GM12864 (cell line): ENCODE measurements at places on chromosomes 5 and 9.

DNA sequence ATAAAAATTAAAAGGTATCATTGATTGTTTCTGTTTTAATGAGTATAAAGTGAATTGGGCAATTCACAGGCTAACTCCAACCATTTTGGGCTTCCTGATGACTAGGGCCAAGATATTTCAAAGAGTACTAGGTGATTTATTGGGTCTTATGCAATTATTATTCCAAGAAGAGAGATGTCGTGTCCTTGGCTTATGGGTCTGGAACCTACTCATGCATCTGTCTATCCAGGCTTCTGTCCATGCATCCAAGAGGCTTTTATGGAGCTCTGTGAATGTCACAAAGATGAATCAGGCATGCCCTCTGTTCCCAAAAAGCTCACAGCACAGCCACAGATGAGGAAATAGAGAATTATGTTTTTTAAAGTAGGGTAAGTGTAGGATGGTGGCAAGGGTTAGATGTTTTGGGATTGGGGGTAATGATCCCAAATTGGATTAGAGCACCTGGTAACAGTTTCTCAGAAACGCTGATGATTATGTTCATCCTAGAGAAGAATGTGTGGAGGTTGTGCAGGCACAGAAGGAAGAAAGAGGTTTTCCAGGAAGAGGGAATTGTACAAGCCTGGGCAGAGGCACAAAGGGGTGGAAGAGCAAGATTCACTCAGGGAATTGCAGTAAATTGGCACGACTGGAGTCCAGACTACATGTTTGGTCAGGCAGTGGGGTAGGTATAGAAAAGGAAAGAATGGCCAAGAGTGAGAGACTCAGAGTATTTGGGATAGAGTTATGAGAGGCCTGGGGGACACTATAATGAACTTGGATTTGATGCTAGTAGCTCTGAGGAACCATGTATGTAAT, 83.0 kb upstream of the TNC start:
- no peak for DNase-seq

DNA sequence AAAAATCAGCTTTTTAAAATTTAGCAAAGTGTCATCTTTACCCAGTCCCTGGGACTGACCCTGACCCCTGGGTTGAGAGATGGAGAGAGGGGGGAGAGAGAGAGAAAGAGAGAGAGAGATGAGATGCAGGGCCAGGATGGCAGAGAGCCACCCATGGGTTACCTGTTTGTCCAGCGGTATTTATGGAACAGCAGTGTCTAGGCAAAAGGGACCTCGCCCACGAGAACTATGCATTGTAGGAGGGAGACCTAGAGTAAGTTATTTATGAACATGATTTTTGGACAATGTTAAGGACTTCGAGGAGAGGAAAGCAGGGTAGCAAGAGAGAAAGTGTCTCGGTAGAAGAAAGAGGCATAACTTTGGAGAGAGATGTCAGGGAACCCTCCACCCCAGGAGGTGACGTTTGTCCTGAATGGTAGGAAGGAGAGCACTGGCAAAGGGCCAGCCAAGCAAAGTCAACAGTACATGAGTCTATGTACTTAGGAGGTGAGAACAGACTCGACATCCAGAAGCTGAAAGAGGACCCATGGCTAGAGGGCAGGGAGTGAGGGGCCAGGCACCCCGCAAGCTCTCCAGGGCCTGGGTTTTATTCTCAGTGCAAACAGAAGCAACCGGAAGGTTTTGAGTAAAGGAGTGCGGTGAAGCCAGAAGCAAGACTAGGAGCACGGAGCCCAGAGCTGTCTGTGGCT, 30.5 kb upstream of the MSX2 start:
- no peak for DNase-seq

- no peak for DNase-seq
Measured at GRCh38 chr9:116179568-116179967, 26.0 kb downstream of the PAPPA start.

- DNase-seq: no peak
Measured at GRCh38 chr5:167964529-167964928, 326.9 kb upstream of the WWC1 start.

DNA sequence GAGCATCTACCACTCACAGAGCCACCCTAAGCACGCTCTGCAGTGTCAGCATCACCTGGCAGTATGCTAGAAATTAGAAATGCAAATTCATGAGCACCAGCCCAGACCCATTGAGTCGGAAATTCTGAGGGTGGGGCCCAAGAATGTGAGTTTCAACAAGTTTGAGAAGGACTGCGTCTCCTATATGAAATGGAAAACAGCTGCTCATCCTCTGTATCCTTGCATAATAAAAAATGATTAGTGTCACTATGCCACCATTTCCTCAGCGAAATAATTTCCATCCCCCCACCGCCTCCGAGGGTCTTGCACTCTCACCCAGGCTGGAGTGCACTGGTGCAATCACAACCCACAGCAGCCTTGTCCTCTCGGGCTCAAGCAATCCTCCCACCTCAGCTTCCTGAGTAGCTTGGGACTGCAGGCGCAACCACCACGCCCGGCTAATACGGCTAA, 1.3 kb upstream of the IQGAP2 start:
- DNase-seq: peak; percentile 68

DNA sequence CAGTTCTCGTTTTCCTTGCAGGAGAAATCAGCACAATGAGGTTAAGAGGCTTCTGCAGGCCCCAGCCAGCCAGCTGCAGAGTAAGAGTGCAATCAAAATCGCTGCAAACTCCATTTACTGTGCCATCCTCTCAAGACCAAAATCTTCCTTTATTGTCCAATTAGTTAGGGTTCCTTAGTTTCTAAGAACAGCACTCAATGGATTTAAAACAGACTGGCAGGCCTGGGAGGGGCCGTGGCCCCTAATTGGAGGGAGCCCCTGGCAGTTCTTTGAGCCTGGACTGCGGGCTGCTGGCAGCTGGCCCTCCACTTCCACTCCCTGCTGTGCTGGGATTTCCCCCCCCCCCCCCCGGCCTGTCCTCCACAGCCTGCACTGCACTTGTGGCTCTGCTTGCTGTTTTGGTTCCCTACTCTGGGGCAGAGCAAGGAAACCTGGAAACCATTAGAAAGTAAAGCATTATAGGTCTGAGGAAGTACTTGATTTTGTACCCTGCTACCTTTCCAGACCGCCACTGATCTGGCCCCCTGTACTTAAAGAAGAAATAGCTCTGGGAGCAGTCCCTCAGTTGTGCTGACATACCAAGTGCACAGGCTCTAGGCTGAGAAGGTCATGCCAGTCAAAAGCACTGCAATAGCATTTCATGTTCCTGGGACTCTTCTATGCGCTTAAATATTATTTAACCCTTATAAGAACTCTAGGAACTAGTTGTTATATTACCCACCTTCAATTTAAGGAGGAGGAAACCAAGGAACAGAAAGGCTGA, 129.0 kb downstream of the APBA1 start:
- DNase-seq: no peak

- DNase-seq: no peak
Measured at GRCh38 chr5:16135003-16135402, 44.6 kb downstream of the MARCHF11 start.

DNA sequence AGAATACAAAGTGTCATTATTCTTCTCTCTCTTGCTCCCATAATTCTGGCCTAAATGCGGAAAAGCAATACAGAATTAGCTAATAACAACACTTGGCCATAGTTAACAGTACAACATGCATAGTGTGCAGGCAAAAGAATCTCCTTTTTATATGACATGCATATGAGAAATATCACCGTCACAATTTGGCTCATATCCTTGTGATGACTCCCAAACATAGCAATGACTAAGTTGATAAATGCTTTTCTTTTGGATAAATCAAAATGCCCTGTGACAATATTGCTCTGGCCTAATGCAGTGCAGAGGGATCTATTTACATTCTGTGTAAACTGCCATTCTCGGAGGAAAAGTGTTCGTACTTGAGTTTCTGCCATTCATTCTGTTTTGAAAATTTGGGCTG, 121.9 kb upstream of the GHR start:
- no peak for DNase-seq

DNA sequence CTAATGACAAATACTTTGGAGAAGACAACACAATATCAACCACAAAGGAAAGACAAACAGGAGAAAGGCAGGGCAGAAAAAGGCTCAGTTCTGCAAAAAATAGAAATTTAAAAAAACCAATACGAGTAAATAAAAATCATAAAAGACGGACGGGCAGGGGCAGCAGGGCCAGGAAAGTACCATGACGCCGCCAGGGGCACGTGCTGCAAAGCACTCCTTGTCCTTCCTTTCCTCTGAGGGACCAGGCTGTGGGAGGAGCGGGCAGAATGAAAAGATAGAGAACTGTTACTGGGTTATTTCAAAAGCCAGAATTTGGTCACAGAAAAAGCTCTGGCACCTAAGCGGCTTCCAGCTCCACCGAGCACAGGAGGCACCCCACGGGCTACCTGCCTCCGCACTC, 53.9 kb downstream of the HABP4 start:
- no peak for DNase-seq

DNA sequence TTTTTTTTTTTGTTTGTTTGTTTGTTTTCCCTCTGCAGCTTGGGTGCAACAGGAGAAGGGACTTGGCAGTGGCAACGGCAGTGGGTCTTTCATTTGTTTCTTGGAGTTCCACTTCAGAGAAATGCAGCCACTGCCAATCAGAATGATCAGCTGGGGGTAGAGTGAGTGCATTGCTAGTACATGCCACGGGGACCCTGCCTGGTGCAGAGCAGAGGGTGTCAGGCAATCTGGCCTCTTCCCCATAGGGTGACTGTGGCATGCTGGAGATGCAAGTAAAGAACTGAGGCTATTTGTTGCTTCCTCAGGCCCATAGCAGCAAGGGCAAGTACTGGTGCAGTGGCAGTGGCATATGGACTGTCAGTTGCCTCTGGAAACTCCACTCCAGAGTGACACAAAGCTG, 1073.6 kb upstream of the EDIL3 start:
- no peak for DNase-seq

GRCh38 chr5:11904265-11904906, at the start of gene CTNND2:
TSS of gene CTNND2 (minus strand) at chr5:11904446. CDS start at chr5:11903853, 593 bp downstream.
- DNase-seq: no peak

GRCh38 chr5:10406651-10407050, 35.0 kb upstream of the ROPN1L start:
- no peak for DNase-seq

DNA sequence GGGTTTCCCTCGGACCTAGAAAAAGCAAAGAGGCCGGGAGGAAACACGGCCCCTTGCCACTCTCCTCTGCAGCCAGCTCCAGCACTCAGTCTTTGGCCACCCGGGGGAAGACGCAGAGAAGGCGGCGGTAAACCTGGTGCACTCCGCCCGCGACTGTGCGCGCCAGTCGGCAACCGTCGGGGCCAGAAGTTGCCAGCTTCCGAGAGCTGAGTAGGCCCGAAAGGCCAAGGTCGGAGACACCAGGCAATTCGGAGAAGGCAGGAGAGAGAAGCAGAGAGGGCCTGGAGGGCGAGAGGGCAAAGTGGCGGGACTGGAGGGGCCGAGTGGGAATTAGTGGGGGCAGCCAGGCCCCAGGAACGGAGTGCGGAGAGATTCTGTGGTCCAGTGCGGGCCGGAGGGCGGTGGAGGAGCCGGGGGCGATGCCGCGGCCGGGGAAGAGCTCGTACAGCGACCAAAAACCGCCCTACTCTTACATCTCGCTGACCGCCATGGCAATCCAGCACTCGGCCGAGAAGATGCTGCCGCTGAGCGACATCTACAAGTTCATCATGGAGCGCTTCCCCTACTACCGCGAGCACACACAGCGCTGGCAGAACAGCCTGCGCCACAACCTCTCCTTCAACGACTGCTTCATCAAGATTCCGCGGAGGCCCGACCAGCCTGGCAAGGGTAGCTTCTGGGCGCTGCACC, at the start of gene FOXB2:
FOXB2 (plus strand) TSS at position 420 of the 690 bp plus-strand sequence; CDS start at position 420, 0 bp downstream.
- no peak for DNase-seq

GRCh38 chr9:111076042-111076441, 37.8 kb upstream of the LPAR1 start:
- DNase-seq: no peak

DNA sequence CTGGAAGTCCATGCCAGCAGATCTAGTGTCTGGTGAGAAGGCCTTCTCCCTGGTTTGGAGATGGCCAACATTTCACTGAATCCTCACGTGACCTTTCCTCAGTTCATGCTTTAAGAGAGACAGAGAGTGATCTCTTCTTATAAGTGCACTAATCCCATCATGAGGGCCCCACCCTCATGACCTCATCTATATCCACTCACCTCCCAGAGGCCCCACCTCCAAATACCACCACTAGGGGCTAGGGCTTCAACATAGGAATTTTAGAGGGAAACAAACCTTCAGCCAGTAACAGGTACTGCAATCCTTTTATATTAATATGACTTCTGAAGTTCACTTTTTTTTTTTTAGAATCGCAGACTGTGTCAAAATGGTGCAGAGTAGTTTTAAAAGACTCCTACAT, 496.9 kb upstream of the ADAMTS16 start:
- DNase-seq: no peak

DNA sequence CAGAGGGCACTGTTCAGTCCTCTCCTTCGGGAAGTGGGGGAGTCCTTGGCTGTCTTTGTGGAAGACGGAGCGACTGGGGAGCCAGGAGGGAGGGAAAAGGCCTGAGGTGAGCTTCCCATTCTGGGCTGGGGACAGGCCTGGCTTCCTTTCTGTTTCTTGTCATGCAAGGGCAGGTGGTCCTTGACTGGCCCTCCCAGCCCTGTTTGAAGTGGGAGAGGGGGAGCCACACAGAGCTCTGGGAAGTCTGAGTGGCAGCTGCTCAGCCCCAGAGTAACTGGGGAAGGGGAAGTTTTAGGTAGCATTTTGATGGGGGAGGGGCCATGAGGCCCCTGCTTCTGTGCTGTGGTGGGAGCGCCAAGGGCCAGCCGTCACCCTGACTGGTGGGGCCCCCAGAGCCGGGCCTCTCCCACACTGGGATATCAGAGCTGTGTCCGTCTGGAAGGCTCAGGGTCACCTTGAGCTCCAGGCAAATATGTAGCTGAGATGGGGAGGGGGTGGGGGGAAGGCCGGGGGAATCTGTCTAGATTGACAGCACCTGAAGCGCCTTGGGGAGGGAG, 6.5 kb downstream of the UNC5A start:
- DNase-seq: no peak
